ENCODE measurements at places on chromosomes 5 and 9.

GRCh38 chr9:11275158-11275695 lies 662.4 kb upstream of the PTPRD start:
- no peaks in the 10 kb centered on the region for H3K27me3 ChIP-seq
- H3K27ac ChIP-seq = no peak overlapping the region
- no peak for DNase-seq
- no peaks in the 10 kb centered on the region for H3K36me3 ChIP-seq

DNA sequence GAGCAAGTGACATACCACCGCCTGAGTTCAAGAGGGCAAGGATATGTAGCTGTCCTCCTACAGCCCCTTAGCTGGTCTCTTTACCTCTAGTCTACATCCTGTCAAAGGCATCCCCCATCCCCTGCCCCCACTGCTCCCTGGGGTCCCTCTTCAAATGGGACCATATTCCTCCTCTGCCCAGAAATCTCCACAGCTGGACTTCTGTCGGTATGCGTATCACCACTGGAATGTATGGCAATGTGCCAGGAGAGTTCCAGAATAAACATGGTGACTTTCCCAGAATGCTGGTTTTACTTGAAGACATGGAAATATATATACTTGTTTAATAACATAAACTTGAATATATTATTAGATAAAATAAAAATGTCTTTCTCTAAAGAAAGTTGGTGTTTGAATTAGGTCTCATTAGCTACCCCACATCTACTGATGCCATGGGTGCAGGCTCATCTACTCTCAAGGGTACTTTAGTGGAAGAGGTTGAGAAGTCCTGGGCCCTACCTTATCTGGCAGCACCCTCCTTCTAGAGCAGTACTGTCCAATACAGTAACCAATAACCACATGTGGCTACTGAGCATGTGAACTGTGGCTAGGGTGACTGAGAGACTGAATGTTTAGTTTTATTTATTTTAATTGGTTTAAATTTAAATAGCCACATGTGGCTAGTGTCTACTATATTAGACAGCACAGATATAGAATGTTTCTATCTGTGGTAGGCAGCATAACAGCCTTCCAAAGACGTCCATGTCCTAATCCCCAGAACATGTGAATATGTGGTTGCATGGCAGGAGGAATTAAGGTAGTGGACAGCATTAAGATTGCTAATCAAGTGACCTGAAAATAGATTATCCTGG lies 181.7 kb upstream of the SLC30A5 start:
- H3K27me3 ChIP-seq = no peaks in the 10 kb centered on the region
- no peaks in the 10 kb centered on the region for H3K4me1 ChIP-seq
- H3K4me3 ChIP-seq = no peak overlapping the region

DNA sequence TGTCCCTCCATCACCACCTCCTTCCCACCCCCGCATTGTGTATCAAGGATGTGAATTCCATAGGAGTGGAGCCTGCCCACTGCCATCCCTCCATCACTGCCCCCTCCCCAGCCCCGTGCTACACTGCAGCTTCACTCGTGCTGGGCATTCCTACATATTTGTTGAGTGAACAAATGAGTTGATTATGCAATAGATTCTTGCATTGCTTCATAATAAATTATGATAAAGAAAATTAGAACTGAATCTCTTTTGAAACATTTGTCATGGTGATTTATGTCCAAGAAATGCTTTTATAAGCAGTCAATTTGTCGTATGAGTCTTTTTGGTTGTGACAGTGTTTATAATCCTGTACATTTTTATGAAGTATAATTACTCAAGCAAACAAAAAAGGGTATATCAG lies 83.2 kb downstream of the IRX1 start:
- H3K36me3 ChIP-seq = no peaks in the 10 kb centered on the region
- H3K4me3 ChIP-seq = no peak overlapping the region
- H3K4me1 ChIP-seq = no peaks in the 10 kb centered on the region
- no peak overlapping the region for H3K27ac ChIP-seq
- DNase-seq = no peak
- no peaks in the 10 kb centered on the region for H3K27me3 ChIP-seq

DNA sequence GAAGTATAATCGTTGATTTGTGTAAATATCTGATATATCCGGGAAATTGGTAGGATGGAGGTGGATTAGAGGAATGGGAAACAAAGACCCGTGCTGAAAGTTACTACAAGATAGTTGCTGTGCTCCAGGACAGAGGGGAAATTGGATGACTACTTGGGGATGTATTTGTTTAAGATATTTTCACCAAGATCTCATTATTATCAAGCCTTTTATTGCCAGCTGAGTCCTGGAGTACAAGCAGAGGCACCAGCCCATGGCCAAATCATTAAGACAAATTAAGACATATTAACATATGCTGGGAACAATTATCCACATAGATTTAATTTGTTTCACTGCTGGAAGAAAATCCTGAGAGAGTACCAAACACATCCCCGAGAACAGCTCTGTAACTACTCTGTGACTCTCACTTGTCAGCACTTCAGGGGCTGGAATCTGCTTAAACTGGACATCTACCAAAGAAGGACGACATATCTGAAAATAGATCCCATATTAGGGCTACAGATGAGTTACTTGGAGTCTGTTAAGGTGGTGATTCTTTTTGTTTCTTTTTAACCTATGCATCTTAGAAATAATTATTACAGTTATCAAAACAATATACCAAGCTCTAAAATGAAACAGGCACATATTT lies 68.2 kb downstream of the SLC1A1 start:
- H3K27me3 ChIP-seq = no peaks in the 10 kb centered on the region
- H3K4me3 ChIP-seq = no peak overlapping the region
- H3K4me1 ChIP-seq = no peaks in the 10 kb centered on the region
- DNase-seq = no peak

DNA sequence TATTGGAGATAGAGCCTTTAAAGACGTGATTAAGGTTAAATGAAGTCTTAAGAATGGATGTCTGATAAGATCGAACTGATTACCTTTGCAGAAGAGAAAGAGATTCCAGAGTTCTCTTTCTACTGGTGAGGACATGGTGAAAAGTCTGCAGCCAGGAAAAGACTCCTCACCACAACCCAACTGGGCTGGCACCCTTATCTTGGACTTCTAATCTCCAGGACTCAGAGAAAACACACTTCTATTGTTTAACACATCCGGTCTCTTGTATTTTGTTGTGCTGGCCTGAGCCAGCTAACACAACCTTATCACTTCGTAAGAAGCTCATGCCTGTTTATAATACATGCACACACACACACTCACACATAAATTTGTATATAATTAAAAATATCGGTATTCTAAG lies 489.1 kb downstream of the PRDM9 start:
- no peaks in the 10 kb centered on the region for H3K27me3 ChIP-seq
- H3K36me3 ChIP-seq = no peaks in the 10 kb centered on the region
- H3K27ac ChIP-seq = no peak overlapping the region
- no peaks in the 10 kb centered on the region for H3K4me1 ChIP-seq
- no peak for DNase-seq
- no peak overlapping the region for H3K4me3 ChIP-seq

DNA sequence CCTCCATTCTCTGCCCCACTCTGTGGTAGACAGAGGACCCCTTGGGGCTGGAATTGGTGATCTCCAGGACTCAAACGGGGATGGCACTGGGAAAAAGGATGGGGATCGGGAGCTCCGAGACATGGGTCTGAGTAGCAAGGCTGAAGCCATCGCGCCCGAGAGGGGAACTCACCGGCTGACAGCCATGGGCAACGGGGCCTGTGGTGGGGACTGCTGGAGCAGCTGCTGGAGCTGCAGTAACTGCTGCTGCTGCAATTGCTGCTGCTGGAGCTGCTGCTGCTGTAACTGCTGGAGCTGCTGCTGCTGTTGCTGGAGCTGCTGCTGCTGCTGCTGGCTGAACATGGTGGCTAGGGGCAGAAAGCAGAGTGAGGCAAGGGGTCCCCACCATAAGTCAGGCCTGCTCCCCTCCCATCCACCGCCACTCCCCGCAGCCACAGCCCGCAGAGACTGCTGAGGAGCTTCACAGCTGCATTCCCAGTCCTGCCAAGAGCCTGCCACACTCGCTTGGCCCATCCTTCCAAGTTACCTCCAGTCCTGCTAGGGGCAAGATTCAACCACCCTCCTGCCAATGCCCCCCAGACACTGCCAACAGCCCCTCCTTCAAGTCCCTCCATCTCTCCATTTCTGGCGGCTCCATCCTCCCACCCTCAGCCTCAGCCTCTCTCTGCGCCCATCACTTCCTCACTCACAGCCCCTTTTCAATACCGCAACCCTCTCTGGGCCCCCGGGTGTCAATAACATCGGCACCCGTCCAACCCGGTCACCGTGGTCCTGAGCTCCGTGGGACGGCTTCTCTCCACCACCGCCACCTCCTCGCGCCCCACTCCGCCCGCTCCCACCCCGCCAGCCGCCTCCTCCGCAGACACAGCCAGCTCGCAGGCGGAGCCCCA lies 611 bp downstream of the CIZ1 start:
- H3K27me3 ChIP-seq = no peaks in the 10 kb centered on the region
- H3K4me1 ChIP-seq = peaks cover 6% of the 10 kb centered on the region
- peak; percentile 47 for DNase-seq
- H3K4me3 ChIP-seq = peak overlapping the region; percentile 78
- H3K27ac ChIP-seq = peak overlapping the region; percentile 81

- H3K4me1 ChIP-seq = no peaks in the 10 kb centered on the region
- H3K27me3 ChIP-seq = no peaks in the 10 kb centered on the region
- no peak overlapping the region for H3K27ac ChIP-seq
- no peaks in the 10 kb centered on the region for H3K36me3 ChIP-seq
- H3K4me3 ChIP-seq = no peak overlapping the region
These were observed 760.9 kb upstream of the ACO1 start for GRCh38 chr9:31623511-31623910.

GRCh38 chr5:113387844-113388243 lies 46.9 kb downstream of the TSSK1B start:
- no peaks in the 10 kb centered on the region for H3K4me1 ChIP-seq
- H3K27ac ChIP-seq = no peak overlapping the region
- no peak overlapping the region for H3K4me3 ChIP-seq
- no peaks in the 10 kb centered on the region for H3K27me3 ChIP-seq

DNA sequence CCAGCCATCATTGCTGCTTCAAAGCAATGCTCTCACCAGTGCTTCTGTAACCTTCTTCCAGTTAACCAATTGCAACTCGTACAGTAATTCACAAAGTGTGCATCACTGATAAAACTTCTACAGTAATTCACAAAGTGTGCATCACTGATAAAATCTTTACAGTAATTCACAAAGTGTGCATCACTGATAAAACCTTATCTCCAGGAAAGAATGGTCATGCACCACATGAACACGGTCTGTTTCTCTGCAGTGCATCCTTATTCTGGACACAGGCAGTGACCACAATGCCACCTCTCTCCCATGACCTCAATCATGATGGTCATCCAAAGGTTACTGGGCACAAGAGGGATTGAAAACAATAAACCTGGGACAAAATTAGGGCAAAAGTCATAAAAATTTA lies 153.6 kb downstream of the TSSK1B start:
- no peak overlapping the region for H3K4me3 ChIP-seq
- H3K27ac ChIP-seq = no peak overlapping the region
- H3K4me1 ChIP-seq = peaks cover 32% of the 10 kb centered on the region
- DNase-seq = no peak
- H3K27me3 ChIP-seq = no peaks in the 10 kb centered on the region

DNA sequence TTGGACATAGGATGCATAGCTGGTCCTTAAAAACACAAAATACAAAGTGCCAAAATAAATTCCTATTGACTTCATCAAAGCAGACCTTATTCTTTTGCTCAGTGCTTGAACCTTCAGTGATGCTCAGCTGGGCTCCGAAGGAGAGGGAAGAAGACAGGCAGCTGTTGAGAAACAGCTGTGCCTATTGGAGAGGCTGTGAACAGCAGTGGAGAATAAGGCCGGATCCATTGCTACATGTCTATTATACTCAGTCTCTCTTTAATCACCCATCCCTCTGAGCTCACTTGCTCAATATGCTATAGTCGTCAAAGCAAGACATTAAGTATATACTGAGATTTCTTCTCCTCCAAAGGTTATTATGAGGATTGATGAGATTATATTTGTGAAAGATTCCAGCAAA lies 174.4 kb downstream of the CHSY3 start:
- DNase-seq = no peak
- H3K36me3 ChIP-seq = no peaks in the 10 kb centered on the region
- H3K27me3 ChIP-seq = no peaks in the 10 kb centered on the region
- H3K4me1 ChIP-seq = no peaks in the 10 kb centered on the region

- no peaks in the 10 kb centered on the region for H3K36me3 ChIP-seq
- no peak overlapping the region for H3K27ac ChIP-seq
- H3K4me3 ChIP-seq = no peak overlapping the region
- H3K4me1 ChIP-seq = no peaks in the 10 kb centered on the region
- DNase-seq = no peak
- no peaks in the 10 kb centered on the region for H3K27me3 ChIP-seq
These were observed 608.1 kb downstream of the PDE4D start for GRCh38 chr5:59285300-59286016.

DNA sequence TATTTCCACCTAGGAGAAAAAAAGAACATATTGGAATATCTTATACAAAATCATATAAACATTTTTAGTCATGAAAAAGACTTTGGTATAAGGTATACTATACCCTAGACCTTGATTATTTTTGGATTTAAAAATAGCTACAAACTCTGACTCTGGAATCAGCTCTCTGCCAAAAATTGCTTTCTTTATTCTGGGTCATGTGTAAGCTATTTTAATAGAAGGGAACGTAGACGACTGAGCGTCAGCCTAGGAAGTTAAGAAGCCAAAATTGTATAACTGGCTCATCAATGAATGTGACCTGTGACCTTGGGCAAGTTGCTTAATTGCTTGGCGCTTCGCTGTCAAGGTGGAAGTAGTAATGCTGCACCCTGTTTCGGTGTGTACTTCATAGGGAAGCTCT lies 157.1 kb downstream of the PARP8 start:
- no peaks in the 10 kb centered on the region for H3K36me3 ChIP-seq
- no peak for DNase-seq
- H3K27me3 ChIP-seq = no peaks in the 10 kb centered on the region
- no peak overlapping the region for H3K4me3 ChIP-seq

- H3K27me3 ChIP-seq = no peaks in the 10 kb centered on the region
- H3K4me1 ChIP-seq = peaks cover 7% of the 10 kb centered on the region
- H3K27ac ChIP-seq = peak overlapping the region; percentile 97
- peak; percentile 37 for DNase-seq
- H3K4me3 ChIP-seq = peak overlapping the region; percentile 72
These were observed 909 bp downstream of the AFF4 start for GRCh38 chr5:132962429-132963021.

DNA sequence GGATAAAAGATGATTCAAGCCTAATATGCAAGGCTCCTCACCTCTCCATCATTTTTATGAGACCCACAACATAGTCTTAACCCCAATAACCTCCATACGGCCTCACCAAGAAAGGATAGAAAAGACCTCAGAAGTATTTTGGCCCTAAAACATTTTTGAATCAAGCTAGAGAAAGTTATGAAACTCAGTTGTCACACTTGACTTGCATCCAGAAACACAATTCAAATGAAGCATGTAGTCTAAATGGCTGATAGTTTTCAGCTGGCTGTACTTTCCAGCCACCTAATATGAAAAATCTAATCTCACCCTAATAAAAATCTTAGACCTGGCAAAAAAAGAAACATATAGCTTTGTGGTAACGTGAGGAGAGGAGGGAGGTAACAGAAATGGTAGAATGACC lies 116.1 kb downstream of the ARL15 start:
- no peak overlapping the region for H3K27ac ChIP-seq
- no peaks in the 10 kb centered on the region for H3K27me3 ChIP-seq
- H3K4me1 ChIP-seq = no peaks in the 10 kb centered on the region
- H3K4me3 ChIP-seq = no peak overlapping the region

Data from ovary (tissue), 10 donors.